ENCODE measurements at places on chromosomes 7 and 10.

- DNase-seq, result no peak
Measured at GRCh38 chr7:155454183-155455112, 3.5 kb upstream of the EN2 start.

- DNase-seq, result no peak
Measured at GRCh38 chr10:63268149-63268797, 135.1 kb downstream of the NRBF2 start.

DNA sequence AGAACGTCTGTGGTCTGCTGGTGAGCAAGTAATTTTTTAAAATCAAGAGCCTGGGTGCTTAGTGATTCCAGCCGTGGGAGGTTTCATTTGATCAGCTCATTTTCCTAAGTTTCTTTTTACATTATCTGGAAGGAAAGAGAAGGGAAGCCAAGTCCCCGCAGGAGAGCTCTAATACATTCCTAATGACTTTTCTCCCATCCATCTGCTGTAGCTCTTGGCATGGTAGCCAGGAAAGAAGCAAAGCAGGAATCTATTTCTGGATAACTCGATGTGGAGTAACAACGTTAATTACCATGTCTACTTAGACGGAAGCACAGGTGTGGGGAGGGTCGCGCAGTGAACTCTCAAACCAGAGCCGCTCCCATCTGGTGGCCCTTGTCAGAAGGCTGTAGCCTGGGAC is 121.9 kb downstream of the PAXIP1 start:
- DNase-seq, result no peak

- DNase-seq, result no peak
Measured at GRCh38 chr10:49543604-49544003, 4.7 kb upstream of the ERCC6 start.

DNA sequence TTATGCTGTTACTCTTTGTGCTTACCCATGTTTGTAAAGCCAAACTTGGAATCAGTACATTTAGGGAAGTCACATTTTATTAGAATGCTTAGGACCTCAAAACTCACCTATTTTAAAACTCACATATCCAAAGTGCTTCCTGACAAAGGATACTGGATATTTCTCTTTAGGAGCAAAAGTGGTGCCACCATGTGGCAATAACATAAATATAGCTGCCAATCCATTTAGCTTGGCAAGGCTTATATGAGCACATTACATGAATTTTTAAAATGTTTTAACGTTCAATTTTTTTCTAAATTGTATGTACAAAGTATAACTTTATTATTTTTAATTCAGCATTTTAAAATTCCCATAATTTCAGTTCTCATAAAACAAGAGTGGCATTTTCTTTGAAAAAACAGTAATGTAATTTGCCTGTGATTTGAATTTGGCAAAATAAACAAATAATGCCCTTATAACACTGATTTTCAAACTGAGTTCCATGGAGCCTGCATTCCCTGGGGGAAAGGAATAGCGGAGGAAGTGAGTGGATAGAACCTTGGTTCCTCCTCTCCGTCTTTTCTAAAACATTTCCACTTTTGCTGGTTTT is 75.4 kb downstream of the HDAC9 start:
- DNase-seq, result no peak

DNA sequence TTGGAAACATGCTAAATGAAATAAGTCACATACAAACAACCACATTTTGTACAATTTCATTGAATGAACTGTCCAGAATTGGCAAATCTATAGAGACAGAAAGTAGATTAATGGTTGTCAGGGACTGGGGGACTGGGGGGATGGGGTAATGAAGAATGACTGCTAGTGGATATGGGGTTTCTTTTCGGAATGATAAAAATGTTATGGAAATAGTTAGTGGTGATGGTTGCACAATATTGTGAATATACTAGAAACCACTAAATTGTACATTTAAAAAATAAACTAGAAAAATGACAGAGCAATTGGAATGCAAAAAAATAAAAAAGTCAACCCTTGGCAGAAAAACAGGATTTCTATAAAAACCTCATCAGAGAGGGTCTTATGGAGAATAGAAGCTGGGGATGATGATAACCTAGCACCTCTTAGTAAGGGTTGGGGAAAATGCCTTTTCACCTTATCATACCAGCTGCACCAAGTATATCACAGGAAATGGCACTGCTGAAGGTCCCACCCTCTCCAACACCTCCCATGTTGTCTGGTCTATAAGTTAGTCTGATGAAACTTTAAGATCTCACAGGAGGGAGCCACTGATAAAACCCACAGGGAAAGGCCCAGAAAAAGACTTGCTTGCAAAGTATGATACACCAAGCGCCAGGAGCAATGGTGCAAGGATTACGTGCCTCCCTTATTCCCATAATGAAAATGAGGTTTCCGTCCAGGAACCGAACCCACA is 23.1 kb upstream of the JAZF1 start:
- DNase-seq, result no peak

DNA sequence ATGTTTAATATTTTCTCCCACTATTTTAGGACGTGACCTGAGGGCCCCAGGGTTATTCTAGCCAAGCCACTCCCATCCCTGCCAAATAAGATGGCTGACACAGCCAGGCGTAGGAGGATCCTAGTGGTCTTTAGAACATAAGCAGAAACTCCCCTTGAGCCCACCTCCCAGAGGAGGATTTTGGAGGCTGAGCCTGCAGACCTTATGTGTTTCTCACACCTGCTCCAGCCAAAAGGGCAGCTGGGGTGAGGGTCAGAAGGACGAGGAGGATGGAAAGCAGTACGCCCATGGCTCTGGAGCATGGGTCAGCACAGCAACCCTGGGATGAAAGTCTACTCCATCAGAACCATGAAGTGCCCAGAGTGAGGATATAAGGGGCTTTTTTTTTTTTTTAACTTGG is 39.9 kb downstream of the PDLIM1 start:
- DNase-seq, result no peak

- DNase-seq, result no peak
Measured at GRCh38 chr7:131753620-131754222, 197.3 kb upstream of the PODXL start.

DNA sequence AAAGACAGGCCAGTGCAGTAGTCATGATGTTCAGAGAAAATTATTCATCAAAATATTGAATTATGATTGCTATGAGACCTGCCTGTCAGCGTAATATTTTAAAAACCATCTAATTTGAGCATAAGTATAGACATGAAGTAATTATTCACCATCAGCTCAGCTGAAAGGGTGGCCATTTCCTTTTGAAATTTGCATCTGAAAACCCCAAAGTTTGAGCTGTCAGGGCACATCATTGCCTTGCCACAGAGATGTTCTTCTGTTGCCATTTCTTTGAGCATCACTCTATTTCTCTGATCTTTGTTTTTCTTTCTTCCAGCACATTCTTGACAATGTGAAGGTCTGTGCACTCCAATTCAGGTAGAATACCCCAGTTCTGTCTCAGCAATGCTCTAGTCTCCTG is 147.5 kb upstream of the RHOBTB1 start:
- DNase-seq, result no peak

GRCh38 chr10:71158902-71159301 is 53.5 kb upstream of the UNC5B start:
- no peak for DNase-seq

DNA sequence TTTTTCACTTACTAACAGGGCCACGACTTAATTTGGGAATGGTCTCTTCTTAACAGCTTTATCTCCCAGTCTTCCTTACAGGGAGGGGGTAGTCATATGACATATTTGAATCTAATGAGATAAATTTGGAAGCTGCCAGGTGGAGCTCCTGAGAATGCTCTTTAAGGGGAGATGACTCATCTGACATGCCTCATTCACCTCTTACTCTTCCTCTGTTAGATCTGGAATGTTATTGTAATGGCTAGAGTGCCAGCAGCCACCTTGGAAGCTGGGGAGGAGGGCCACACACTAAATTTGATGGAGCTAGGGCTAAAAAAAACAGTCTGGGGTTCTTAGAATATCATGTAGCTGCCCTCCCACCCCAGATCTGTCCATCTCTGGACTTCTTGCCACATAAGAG is 22.7 kb downstream of the HECW1 start:
- no peak for DNase-seq

GRCh38 chr7:111198255-111198654 is 107.3 kb downstream of the LRRN3 start:
- no peak for DNase-seq

GRCh38 chr7:26171601-26172000 is 19.6 kb downstream of the NFE2L3 start:
- no peak for DNase-seq

DNA sequence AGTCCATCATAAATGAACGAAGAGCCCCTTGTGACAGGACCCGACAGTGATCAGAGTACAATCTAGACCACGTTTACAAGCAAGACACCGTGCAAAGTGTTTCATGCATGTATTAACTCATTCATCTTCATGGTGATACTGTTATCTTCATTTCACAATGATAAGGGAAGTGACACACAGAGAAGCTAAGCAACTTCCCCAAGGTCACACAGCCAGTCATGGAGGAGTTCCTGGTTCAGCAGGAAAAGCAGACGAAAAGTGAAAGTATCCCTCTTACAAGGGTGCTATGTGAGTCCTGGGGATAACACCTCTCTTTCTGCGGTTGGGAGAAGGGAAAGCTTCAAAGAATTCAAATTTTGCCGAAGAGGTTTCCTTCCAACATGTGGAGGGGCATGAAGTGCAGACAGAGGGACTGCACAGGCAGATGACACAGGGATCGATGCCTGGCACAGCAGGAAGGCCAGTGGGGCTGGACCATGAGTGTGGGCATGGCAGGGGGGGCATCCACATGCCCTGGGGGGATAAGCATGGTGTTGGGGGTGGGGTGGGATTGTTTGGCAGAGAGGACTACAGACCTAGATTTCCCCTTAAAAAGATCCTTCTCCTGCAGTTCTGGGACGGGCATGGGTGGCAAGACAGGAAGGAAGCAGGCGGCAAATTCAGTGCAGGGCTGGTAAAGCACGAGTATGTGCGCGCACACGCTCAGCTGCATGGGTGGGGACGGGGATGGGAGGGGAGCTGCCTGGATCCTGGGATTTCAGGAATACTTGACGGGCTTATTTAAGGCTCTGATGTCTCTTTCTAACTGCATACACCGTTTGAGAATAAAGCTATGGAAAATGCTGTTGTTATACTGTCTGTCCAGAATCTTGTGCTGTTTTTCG is 33.5 kb upstream of the DDC start:
- no peak for DNase-seq

- no peak for DNase-seq
Measured at GRCh38 chr7:51077316-51077986, 239.2 kb downstream of the COBL start.

- DNase-seq, result no peak
Measured at GRCh38 chr10:123150271-123150985, 2.5 kb downstream of the HMX2 start.

- DNase-seq, result no peak
Measured at GRCh38 chr10:6602700-6603084, 22.6 kb upstream of the PRKCQ start.

DNA sequence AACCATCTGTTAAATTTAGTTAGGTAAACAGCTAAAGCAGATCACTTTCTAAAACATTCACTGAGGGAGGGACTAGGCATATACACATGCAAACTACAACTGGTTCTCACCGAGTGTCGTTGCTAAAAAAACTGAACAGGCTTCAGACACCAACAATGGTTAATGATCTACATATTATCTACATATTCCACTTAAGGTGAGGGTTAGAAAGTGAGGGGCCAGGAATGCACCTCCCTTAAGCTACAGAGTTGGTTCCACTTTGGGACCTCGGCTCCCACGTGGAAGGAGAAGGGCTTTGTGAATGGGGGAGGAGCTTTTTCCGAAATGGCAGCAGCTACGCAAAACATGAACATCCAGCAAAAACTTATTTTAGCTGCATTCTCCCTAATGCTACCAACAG is 5.8 kb downstream of the CTBP2 start:
- DNase-seq, result no peak

DNA sequence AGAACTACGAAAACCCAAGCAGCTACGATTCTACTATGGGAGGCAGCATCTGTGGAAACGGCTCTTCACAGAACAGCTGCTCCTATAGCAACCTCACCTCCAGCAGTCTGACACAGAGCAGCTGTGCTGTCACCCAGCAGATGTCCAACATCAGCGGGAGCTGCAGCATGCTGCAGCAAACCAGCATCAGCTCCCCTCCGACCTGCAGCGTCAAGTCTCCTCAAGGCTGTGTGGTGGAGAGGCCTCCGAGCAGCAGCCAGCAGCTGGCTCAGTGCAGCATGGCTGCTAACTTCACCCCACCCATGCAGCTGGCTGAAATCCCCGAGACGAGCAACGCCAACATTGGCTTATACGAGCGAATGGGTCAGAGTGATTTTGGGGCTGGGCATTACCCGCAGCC is 81.6 kb upstream of the SAMD8 start:
- DNase-seq, result no peak

GRCh38 chr10:115957786-115958442 is 315.1 kb downstream of the GFRA1 start:
- DNase-seq, result no peak

GRCh38 chr10:86964061-86964846 is 4.0 kb upstream of the ADIRF start:
- DNase-seq, result no peak

DNA sequence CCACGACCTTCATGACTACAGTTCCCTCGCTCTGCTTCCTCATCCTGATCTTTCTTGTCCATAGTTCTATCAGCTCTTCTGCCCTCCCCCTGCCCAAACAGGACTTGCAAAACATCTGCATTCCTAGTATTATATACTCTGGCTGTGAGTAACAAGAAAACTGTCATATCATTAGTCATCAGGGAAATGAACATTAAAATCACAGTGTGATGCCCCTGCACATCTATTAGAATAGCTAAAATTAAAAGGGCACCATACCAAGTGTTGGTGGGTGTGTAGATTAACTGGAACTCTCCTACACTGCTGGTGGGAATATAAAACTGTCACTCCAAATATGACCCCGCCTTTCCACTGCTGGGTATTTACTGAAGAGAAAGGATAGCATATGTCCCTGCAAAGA is 141.8 kb downstream of the C7orf25 start:
- DNase-seq, result no peak

GRCh38 chr10:125824736-125825135 is 1.4 kb downstream of the BCCIP start:
- no peak for DNase-seq

GRCh38 chr10:31947144-31947926 is 18.7 kb upstream of the ARHGAP12 start:
- DNase-seq, result no peak

DNA sequence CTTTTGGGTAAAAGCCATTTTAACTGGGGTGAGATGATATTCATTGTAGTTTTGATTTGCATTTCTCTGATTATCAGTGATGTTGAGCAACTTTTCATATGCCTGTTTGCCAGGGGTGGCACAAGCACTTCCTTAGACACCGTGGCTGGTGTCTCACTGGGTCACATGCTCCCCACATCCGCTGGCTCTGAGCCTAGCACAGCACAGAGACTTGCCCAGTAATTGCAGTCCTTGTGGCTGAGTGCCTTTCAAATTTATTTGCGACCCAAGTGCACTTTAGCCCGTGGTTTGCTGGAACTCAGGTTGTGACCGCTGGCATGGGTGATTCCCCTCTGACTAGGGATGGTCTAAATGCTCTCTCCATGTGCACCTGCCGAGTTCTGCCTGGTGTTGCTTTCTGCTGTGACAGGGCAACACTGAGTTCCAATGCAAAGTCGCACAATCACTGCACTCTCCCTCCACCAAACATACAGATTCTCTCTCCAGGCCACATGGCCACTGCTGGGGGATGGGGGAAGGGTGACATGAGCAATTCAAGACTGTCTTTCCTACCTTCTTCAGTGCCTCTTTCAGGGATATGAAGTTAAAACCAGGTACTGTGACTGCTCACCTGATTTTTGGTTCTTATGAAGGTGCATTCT is 66.5 kb downstream of the ZNF277 start:
- no peak for DNase-seq

All from iPS DF 6.9 (cell line).